ENCODE measurements at places on chromosomes 5 and 9.

- DNase-seq: no peak
These were observed 66.6 kb upstream of the HRH2 start for GRCh38 chr5:175591293-175591692.

GRCh38 chr9:114688379-114688778, 6.4 kb upstream of the TEX48 start:
- DNase-seq: no peak

- DNase-seq: peak; percentile 17
These were observed 861 bp downstream of the ZFYVE16 start for GRCh38 chr5:80408484-80409366.

- no peak for DNase-seq
These were observed 97.6 kb downstream of the FRMD3 start for GRCh38 chr9:83440641-83441040.

GRCh38 chr5:122163121-122164069, 34.0 kb downstream of the ZNF474 start:
- no peak for DNase-seq

- DNase-seq: no peak
These were observed 10.0 kb downstream of the CEMIP2 start for GRCh38 chr9:71758277-71758676.

DNA sequence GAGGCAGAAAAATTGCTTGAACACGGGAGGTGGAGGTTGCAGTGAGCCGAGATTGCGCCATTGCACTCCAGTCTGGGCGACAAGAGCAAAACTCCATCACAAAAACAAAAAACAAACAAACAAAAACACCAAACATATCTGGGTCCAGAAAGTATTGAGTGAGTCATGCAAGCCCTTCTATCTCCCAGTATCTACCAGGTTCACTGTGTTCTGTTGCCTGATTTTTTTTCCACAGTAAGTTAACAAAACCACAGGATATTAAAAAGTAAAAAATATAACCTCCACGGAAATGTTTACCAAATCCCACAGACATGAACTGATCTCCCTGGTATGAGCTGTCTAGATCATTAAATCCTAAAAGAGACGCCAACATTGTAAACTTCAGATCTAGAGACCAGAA, 94.4 kb downstream of the ANKH start:
- no peak for DNase-seq

DNA sequence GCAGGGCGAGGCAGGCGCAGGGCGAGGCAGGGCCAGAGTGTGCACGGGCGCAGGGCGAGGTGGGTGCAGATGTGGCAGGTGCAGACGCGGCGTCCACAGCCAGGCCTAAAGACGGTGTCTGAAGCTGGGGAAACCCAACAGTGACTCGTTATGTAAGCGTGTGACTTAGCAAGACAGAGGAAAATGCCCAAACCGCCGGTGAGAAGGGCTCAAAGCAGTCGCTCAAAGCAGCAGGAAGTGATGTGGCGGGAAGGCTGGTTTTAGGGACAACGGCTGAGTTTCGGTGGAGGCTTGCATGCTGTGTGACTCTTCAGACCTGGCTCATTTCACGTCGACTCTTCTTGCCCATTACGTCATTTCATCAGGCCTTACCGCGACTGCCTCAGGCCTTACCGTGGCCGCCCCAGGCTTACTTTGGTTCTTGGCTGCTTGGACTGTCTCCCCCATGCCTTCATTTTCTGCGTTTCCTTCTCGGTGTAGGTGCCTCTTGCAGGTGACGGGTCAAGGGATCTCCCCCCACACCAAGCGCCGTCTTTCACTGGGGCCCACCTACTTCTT, 50.5 kb upstream of the EXOC3 start:
- peak; percentile 56 for DNase-seq

- no peak for DNase-seq
These were observed 126.5 kb upstream of the MAST4 start for GRCh38 chr5:66469684-66470083.

GRCh38 chr9:35035851-35036701, 36.3 kb downstream of the VCP start:
- peak; percentile 32 for DNase-seq

- DNase-seq: no peak
These were observed 1.4 kb downstream of the ADAMTS2 start for GRCh38 chr5:179343719-179344430.

- no peak for DNase-seq
These were observed 430.7 kb downstream of the GADD45G start for GRCh38 chr9:90035471-90035870.

GRCh38 chr5:116492016-116492623, 82.5 kb downstream of the SEMA6A start:
- no peak for DNase-seq

- no peak for DNase-seq
These were observed 5.0 kb upstream of the PTPDC1 start for GRCh38 chr9:94079236-94079635.

GRCh38 chr5:5005353-5005752, 134.8 kb upstream of the ADAMTS16 start:
- DNase-seq: no peak

DNA sequence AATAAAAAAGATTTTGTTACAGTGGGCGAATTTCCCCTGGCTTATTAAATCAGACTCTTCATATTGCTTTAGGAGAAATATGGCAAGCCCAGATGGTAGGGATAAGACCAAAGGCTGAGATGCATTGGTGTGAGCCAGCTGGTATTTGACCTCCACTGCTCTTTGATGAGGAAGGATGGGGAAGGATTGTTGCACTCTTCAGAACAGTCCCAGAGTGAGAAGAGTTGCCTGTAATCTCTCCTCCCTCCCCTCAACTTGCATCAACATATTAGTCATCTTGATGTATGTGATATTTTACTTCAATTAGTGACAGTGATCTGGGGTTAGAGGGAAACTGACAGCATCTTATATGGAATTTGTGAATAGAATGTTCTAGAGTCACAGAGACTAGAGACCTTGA, 136.6 kb downstream of the ADAMTS12 start:
- DNase-seq: no peak

DNA sequence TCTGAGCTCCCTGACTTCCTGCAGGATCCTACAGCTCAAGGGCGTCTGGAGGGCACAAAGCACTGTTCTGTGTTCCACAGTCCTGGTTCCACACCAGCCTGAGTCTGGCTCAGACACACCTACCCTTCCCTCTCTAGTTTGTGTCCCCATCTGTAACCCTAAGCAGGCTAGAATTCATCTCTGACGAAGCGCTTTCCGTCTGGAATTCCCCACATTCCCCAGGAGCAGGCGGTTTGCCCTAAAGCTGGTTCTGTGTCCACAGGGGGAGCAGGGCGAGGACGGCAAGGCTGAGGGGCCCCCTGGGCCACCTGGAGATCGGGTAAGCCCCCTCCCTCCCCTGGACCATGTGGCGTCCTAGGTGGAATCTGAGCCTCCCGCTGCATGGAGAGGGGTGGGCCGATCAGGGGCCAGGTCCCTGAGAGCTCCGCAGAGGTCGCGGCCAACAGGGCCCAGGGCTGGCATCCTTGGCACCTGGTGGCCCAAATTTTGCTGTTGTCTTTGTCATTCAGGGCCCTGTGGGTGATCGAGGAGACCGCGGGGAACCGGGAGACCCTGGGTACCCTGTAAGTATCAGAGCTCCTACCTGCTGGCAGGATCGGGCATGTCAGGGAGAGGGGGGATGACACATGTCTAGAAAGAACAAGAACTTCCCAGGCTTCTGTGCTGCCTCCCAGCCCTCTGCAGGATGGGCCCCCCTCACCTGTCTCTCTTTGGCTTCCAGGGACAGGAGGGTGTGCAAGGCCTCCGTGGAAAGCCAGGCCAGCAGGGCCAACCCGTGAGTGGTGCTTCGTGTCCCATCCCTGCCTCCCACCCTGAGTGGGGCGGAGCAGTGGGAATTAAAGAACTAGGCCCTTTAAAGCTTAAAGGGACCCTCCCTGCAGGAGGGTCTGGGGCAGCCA, 34.5 kb upstream of the ORM1 start:
- no peak for DNase-seq

GRCh38 chr9:96183751-96184150, 118.2 kb downstream of the HSD17B3 start:
- no peak for DNase-seq

GRCh38 chr9:100505564-100506159, 32.7 kb downstream of the TMEFF1 start:
- peak; percentile 52 for DNase-seq

DNA sequence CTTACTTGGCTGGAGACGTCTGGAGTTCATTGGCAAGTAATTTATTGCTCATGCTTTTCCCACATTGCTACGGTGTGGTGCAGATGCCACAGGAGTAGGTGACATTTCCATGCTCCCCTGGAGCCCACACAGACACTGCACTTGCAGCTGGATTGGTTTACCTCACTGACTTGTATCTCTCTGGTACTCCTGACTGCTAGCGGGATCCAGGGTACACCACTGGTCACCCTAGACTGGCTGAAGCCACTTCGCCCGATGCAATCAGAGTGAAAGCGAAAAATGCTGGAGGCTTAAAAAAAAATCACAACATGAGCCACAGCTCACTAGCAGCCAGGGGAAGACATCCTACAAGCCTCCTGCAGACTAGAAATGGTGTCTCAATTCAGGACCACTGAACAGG, 32.6 kb upstream of the SLIT3 start:
- no peak for DNase-seq

- DNase-seq: no peak
These were observed 64.2 kb upstream of the PAM start for GRCh38 chr5:102690910-102691309.

- DNase-seq: no peak
These were observed 194.8 kb downstream of the HSPA4 start for GRCh38 chr5:133246376-133247150.
